Dermis microvascular lymphatic vessel endothelial cell (primary cell): ENCODE measurements at places on chromosomes 6 and 20. TPM values are rescaled to one million over a fixed set of nuclear protein-coding genes. Genes with fewer than 3 reads are reported as not detected.

The FOXF2 gene
- not detected in 2 replicates for total RNA-seq

The MAP7 gene
- 0.51 and 1.0 TPM in 2 replicates for total RNA-seq

The SLC26A8 gene
- not detected in 2 replicates for total RNA-seq

The DSP gene
- 42.4 and 88.0 TPM in 2 replicates for total RNA-seq

The SEL1L2 gene
- total RNA-seq: not detected in 2 replicates

The WDR46 gene
- 57.0 and 66.6 TPM in 2 replicates for total RNA-seq

The PRDM1 gene
- total RNA-seq: 1.3 and 1.5 TPM in 2 replicates

The RRBP1 gene
- 41.6 and 61.1 TPM in 2 replicates for total RNA-seq

The OR2H2 gene
- not detected in 2 replicates for total RNA-seq

The HLA-DRA gene
- under 0.01 TPM in 1 of 2 replicates, not detected in the other for total RNA-seq
